ENCODE measurements at places on chromosomes 1 and 21.
A peak's percentile ranks its signal among the peaks of the same experiment; 100 is the strongest.

- DNase-seq: peak; percentile 99
These were observed 88.3 kb upstream of the ARHGAP29 start for GRCh38 chr1:94325377-94326302.

GRCh38 chr1:24619376-24619775, 23.7 kb upstream of the SRRM1 start:
- no peak for DNase-seq

- DNase-seq: no peak
These were observed 10.2 kb upstream of the OBSCN start for GRCh38 chr1:228197555-228198147.

GRCh38 chr1:115793162-115793561, 24.6 kb upstream of the CASQ2 start:
- no peak for DNase-seq

DNA sequence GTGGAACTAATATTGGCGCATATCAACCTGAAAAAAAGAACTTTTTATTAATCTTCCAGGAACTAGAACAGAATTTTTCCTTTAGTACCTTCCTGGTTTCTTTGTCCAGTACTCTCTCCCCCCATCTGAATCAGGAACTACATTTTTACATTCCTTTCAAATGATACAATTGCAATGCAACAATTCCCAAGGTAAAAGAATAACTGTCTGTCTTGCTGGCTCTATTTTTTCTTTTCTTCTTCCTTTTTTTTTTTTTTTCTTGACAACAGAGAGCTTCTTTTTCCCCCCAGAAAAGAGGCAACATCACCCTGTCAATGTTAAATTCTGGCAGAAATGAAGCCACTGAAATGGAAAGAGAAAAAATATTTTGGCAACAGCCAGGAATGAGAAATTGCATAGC, 4.5 kb upstream of the CD101 start:
- no peak for DNase-seq

GRCh38 chr1:226185141-226186036, 1.2 kb downstream of the ACBD3 start:
- no peak for DNase-seq

DNA sequence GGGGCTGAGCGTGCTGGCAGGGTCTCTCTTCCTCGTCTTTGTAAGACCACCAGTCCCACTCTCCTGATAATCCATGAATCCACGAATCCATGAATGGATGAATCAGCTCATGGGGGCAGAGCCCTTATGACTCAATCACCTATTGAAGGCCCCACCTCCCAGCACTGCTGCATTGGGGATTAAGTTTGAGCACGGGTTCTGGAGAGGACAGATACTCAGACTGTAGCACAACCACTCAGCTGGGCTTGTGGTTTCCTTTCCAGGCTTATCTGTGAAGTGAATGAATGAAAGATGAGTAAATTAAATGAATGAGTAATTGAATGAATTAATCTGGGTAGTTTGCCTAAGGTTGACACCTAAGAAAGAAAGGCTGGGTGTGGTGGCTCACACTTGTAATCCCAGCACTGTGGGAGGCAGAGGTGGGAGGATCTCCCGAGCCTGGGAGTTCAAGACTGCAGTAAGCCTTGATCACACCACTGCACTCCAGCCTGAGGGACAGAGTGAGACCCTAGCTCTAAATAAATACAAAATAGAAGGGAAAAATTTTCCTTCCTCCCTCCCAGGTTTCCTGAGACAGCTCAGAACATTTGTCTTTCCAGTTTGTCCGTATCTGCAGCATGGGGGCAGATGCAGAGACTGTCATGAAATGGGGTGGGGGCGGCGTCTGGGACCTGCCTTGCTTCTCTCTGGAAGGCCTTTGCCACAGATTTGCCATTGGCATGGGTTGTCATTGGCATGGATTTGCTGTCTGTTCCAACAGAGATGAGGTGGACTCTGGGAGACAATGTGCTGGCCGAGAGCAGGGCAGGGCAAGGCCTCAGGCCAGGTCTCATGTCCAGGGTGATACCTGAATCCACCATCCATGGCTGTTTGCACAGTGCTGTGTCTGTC, 187.7 kb upstream of the C1orf174 start:
- DNase-seq: no peak

DNA sequence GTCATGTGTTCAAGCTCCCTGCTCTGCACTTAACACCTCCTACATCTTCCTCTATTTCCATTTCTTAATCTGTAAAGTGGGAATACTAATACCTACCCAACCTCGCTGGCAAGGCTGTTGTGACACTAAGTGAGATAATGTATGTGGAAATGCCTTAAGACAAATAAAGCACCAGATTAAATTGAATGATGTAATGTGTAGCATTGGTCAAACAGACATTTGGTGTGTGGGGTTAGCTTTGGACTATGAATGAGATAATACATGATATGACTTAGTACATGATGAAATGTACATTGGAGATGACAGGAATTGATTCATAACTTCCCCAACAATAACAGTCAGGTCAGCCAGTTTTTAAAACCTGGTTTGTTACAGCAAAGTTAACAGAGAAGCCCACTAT, 5.2 kb downstream of the AMPD1 start:
- no peak for DNase-seq
